H1 (cell line): ENCODE measurements at places on chromosomes 1 and 21. TPM values are rescaled to one million over a fixed set of nuclear protein-coding genes. Genes with fewer than 3 reads are reported as not detected.

MCM3AP gene
- 119 and 124 TPM in 2 replicates for total RNA-seq

- DNase-seq = no peak
Observed at GRCh38 chr1:45850017-45850416, 46.6 kb downstream of the MAST2 start.

DNA sequence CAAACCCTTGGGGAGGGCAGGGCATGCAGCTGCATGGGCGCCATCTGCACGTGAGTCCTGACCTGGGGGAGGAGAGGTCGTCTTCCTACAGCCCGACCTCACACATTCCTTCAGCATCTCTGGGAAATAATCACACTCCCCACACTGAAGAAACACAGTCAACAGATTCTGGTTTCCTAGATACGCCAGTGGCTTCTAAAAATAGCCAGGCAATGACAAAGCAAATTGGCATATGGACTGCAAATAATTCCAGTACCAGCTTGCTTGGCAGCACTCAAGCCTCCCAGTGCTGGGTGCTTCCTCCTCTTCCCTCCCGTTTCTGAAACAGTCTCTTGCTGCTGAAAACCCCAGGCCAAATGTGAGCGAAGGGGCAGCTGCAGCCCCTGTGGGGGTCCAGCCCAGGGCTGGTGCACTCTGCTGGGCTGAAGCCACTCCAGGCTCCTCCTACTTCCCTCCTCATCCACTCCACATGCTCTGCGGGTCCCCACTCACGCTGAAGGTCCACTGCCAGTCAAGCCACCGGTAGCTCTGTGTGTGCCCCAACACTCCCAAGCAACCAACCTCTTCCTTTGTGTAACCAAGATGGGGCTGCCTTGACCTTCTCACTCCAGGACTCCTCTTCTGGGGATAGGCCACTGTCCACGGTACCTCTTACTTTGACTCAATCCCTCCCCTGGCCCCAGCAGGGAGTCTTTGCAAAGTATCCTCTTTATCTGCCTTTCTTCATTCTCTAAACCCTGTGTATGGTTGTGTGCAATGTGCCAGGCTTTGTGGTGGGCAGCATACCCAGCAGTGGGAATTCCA lies 69.0 kb downstream of the KCND3 start:
- DNase-seq = no peak

DNA sequence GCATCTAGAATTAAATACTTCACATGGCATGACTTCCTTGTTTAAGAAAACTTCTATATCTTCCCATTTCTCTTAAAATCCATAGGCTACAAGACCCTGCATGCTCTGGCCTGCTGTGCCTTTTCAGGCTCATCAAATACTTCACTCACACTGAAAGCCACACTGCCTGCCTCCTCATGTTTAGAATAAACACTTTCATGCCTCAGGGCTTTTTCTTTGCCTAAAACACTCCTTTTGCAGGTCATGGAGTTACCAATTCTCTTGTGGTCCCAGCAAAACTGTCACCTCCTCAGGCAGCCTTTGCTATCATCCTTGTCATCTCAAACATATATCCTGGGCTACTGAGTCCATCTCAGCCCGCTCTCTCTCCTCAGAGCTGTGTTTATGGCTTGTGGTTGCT lies 5.5 kb downstream of the SGIP1 start:
- DNase-seq = no peak

DNA sequence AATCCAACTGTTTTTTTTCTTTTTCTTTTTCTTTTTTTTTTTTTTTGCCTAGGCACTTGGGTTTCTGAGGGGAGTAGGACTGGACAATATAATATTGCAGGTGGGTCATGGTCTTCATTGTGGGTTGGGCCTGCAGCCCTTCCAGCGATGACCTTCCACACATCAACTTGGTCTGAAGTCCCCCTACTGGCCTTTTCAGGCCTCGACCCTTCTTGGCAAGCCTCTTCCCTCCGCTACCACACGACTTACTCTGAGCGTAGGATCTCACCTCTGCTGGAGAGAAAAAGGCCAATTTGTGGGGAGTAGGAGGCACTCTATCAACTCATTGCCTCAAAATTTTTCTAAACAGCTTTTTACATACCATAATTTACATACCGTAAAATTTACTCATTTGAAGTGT lies 51.1 kb upstream of the GRIK3 start:
- DNase-seq = no peak
